ENCODE measurements at places on chromosomes 7 and 10. TPM values are rescaled to one million over a fixed set of nuclear protein-coding genes. Genes with fewer than 3 reads are reported as not detected.

The POT1 gene
- total RNA-seq = 13.1 TPM

The MMP21 gene
- total RNA-seq = 0.40 TPM

GRCh38 chr7:106225856-106226255 is 58.9 kb downstream of the NAMPT start:
- no peaks in the 10 kb centered on the region for H3K36me3 ChIP-seq
- H3K4me1 ChIP-seq = no peaks in the 10 kb centered on the region
- no peak for DNase-seq
- H3K27me3 ChIP-seq = no peaks in the 10 kb centered on the region

- H3K4me1 ChIP-seq = no peaks in the 10 kb centered on the region
- DNase-seq = no peak
- H3K36me3 ChIP-seq = no peaks in the 10 kb centered on the region
Observed at GRCh38 chr7:17054836-17055235, 173.1 kb upstream of the AGR3 start.

DNA sequence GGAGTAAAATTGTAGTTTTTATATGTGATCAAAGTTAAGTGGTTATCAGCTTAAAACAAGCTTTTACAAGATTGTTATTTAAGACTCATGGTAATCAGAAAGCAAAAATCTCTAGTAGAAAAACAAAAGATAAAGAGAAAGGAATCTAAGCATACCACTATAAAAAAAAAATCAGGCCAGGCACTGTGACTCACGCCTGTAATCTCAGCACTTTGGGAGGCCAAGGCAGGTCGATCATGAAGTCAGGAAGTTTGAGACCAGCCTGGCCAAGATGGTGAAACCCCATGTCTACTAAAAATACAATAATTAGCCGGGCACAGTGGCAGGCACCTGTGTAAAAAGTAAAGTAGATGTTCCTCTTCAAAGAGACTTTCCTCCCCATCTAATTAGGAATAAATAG is 265.9 kb upstream of the NRP1 start:
- no peaks in the 10 kb centered on the region for H3K27me3 ChIP-seq
- H3K4me3 ChIP-seq = no peak overlapping the region
- H3K36me3 ChIP-seq = no peaks in the 10 kb centered on the region
